Cerebellar nuclear complex (tissue), 1 donor: ENCODE measurements at places on chromosomes 13 and 19.

GRCh38 chr13:61908906-61909615, 493.4 kb upstream of the PCDH20 start:
- DNase-seq = no peak

GRCh38 chr13:36332986-36333385, 13.2 kb downstream of the SPART start:
- DNase-seq = no peak

GRCh38 chr13:96796091-96796633, 198.1 kb downstream of the OXGR1 start:
- no peak for DNase-seq

DNA sequence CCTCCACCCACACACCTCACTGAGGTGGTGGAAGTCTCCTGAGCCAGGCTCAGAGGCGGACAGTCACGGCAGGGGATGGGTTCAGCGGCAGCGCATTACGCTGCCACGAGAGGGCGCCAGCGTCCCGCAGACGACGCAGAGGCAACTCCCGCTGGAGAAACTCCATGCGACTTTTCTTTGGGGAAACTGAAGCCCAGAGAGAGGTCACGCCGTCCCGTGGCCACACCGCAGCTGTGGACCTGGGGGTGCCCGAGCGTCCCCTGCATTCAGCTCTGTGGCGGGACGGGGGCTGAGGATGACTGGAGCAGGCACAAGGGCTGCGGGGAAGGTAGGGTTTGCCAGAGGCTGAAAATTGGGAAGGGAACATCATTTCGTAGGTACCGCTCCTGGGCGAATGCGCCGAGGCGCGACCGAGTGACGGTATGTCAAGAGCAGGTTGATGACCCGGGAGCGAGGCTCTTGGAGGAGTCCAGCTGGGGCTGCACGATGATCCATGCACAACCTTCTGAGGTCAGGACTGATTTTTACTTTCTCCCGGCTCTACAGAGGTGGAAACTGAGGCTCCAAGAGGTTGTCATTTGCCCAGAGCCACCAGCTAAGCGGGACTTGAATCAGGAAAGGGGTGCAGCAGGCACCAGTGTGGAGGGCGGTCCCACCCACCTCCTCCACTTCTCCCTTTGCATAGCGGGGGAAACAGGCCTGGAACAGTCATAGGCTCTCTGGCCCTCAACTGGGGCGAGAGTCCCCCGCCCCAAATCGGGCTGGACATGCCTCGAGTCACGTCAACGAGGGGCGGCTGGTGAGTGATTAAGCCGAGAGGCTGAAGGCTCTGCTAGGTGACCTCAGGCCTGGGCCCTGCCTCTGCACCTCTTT, 690 bp upstream of the ARRDC2 start:
- no peak for DNase-seq

DNA sequence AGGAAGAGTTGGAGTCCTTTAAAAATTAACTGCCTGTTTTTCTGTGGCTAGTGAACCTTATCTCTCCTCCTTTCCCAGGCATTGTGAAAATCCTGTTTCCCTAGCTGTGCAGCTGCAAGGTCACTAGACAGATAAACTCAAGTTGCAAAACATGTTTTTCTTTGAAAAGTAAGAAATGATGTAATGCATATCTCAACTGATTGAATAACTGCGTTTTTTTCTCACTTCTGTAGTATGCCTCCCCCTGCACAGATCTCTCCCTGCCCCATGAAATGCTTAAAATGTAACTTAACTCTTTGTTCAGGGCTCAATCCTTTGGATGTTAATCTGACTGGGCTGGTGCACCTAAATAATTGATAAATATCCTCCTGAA, 27.7 kb upstream of the CYSLTR2 start:
- DNase-seq = no peak

GRCh38 chr13:23450340-23451046, 17.0 kb upstream of the SACS start:
- DNase-seq = no peak

DNA sequence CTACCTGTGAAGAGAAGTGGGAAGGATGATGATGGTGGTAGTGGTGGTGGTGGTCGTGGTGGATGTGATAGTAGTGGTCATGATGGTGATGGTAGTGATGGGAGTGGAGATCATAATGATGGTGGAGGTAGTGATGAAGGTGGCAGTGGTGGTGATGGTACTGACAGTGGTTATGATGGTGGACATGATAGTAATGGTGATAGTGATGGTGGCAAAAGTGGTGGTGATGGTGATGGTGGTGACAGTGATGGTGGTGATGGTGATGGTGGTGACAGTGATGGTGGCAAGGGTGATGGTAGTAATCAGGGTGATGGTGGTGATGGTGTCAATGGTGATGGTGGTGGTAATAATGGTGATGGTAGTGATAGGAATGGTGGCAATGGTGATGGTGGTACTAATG, 26.2 kb downstream of the MBD3L2B start:
- DNase-seq = no peak

DNA sequence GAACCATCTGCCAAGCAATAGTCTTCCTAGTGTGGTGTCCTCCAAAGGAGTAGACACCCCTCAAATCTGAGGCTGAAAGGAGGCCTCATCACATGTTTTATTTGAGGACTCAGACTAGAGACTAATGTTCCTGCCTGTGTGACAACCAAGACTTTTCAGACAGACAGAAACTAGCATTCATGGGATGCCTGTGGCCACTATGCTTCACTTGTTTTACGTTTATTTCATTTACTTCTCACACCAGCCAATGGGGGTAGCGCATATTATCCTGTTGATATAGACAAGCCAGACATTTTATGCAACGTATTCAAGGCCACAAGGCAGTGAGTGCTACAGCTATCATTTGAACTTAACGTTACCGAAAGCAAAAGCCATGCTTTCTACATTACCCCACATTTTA, 391.7 kb upstream of the HTR2A start:
- no peak for DNase-seq

DNA sequence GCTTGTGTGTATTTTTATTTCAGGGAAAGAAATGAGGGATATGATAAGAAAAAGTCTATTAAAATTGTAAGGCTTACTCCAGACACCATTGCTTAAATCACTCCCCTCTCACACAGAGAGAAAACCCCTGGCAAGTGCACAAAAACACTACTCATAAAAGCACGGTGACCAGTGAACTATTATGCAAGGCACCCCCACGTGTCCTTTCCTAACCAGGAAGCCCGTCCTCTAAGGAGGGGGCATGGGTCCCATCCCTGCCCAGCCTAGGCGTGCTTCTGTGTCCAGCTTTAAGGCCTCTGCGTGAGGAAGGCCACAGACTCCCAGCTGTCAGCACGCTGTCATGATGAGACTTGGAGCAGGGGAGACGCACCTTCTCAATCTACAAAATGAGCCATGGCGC, 83.5 kb downstream of the SLC7A1 start:
- no peak for DNase-seq

- no peak for DNase-seq
Measured at GRCh38 chr19:10166046-10166445, 28.7 kb downstream of the DNMT1 start.

DNA sequence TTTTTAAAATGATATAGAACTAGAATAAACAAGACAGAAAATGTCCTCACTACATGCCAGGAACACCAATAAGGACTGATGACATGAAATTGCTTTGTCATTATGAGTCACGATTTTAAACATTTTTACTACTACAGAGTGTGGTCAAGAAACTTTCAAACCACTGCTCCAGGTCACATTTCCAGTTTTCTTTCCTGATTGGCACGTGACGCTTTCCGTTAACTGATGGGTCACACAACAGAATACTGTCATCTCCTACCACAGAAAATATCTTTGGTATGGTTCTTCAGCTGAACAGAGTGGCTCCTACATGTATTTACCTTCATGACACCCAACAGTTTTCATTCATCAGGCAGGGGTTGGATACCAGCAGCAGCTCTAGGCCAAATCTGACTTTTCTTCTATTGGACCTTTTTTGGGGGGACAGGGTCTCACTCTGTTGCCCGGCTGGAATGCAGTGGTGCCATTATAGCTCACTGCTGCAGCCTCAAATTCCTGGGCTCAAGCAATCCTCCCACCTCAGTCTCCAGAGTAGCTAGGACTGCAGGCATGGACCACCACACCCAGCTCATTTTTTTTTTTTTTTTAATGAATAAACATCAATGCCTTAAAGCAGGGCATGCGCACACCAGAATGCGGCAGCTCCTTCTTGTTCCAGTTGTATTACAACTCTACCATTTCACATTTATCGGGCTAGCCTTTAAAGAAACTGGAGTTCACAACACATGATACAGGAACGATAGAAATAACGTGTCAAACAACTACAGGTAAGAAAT, 147.4 kb downstream of the RNF17 start:
- no peak for DNase-seq

DNA sequence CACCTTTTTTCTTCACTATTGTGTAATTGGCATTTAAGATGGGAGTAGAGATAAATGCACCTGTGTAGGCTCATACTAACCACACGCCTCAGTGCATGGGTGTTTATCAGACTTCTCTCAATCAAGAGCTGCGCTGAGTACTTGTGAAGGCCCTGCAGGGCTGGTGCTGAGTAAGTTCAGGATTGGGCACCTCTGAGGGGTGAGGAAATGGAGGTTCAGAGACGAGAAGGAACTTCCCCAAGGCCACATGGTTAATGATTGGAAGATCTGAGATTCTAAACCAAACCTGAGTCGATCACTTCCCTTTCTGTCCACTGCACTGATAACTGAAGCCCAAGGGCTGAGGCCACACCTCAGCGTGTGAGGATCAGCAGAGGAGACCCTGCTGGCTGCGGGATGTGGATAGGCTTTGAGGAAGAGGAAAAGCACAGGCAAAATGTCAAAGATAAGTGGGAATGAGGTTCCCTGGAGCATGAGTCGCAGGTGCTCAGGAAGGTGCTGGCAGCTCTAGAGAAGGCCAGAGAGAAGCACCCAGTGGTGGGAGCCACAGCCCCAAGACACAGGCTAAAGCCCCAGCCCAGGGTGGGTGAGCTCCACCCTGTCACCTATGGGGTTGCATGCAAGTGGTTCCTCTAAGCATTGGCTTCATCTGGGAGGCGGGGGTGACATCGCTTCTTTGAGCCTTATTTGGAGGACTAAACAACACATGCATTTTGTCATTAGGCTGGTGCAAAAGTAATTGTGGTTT, 32.3 kb upstream of the GJB6 start:
- DNase-seq = no peak

GRCh38 chr13:77306458-77306857, 20.4 kb downstream of the MYCBP2 start:
- DNase-seq = no peak

GRCh38 chr19:9566729-9567128, 17.6 kb downstream of the ZNF121 start:
- DNase-seq = no peak

DNA sequence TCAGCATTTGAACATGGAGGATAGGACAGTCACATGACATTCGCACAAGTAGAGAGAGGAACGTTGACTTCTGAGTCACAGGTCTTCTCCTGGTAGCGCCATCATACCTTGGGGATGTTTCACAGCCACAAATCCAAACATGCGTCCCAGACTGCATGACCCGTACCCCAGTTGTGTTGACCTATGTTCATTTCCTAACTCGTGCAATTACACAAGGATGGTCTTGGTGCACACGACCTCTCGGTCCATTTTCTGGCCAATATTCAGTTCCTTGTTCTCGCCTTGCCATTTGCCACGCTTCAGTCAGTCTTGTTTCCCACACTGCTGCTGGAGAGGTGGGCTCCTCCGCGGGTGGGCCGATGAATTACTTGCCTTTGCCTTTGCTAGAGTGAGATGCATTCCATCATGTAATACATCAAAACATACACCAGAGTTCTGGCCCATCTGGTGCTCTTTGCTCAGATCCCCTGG, 87.3 kb downstream of the COL4A2 start:
- no peak for DNase-seq

DNA sequence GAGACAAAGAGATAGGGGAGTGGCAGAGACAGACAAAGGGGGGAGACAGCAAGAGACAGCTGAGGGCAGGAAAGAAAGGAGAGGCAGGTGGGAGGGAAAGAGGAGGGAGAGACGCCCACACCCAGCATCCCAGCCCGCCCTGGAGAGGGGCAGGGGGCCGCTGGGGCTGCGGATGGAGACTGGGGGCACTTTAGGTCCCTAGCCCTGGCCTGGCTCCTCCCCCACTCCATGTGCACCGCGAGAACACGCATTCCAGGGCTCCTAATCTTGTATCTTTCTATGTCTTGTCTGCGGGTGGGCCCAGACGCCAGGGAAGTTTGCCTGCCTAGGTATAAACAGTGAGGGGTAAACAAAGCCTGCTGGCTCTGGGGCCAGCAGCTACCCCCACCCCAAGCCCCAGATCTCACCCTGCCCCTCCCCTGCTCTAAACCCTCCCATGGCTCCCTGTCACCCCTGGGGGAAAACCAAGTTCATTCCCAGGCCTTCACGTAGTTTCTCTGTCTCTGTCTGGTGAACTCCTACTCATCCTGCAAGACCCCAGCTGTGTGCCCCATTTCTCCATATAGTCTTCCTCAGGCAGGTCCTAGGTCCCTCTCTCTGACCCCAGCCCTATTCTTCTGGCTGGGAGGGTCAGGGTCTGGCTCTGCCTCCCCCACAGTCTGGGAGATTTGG, 5.7 kb downstream of the TLE5 start:
- no peak for DNase-seq

DNA sequence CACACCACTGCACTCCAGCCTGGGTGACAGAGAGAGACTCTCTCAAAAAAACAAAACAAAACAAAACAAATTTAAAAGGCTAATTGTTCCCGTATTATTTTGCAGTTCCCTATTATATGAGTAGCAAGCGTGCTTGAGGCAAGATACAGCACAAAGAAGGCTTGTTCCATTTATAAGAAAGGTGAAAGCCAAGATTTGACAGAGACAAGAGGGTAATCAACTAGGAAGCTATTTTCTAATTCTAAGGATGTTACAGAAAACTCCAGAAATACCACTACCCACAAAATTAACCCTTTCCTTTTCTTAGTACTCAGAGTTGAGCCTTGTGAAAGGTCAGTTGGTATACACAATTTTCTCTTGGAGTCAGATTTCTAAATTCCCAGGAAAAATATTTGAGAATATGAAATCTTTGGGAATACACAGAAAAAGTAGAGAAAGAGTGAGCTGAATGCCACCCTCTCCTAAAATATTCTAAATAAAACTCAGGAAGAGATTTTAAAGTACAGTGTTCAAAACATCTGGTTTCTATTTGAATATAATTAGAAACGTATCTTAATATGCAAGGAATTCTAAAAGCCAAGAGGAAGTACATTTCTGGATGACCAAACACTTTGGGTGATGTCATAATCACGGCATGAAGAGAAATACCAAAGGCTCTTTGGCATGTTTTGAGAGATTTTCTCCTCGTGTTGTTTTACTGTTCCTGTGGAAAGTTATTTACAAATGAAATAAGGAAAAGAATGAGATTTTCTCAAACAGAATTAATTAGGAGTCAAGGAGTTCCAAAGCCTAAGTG, 63.0 kb upstream of the FLT1 start:
- no peak for DNase-seq

DNA sequence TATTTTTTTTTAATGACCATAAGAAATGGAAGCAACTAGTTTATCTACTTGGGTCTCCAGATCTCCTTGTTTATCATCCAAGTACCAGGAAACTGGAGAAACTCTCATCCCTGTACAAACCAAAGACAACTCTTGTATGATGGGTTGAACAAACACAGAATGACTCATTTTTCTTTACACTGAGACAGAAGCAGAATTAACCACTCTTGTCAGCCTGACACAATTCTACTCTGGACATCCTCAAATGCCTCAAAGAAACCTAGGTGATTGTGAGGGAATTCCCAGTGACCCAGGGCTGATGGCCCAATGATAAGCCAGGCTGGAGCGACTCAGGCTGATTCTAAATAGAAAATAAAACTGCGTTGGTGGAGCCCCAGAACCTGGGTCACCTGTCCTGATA, 151.5 kb downstream of the ZNF737 start:
- no peak for DNase-seq

GRCh38 chr19:49418511-49418910, 4.7 kb downstream of the PTH2 start:
- no peak for DNase-seq
